ENCODE measurements at places on chromosomes 7 and 10. TPM values are rescaled to one million over a fixed set of nuclear protein-coding genes. Genes with fewer than 3 reads are reported as not detected.
A peak's percentile ranks its signal among the peaks of the same experiment; 100 is the strongest.

DNA sequence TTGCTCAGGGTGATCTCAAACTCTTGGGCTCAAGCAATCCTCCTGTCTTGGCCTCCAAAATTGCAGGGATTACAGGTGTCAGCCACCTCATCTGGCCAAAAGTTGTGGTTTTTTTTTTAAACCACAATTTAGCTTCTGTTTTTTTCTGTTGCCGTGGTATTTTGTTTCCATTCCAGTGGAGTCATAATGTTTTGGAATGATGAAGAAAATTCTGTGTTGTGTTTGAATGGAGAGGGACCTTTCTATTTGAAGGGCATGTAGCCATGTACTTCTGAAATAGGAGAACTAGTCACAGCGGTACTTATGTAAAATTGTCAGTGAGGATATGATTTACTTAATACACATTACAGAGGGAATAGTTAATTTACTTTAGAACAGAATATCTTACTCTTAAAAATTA is 201.3 kb downstream of the ARL4A start:
- no peak for DNase-seq

- no peak for DNase-seq
Measured at GRCh38 chr7:127819975-127820731, 168.2 kb downstream of the SND1 start.

GRCh38 chr10:36263871-36264270 is 621.8 kb upstream of the FZD8 start:
- no peak for DNase-seq

Gene CHRM2
- not detected for total RNA-seq

- DNase-seq = no peak
Measured at GRCh38 chr10:58897236-58897635, 279.2 kb upstream of the PHYHIPL start.

Gene COL26A1
- total RNA-seq = not detected

- DNase-seq = no peak
Measured at GRCh38 chr7:103124429-103124979, 24.4 kb downstream of the NAPEPLD start.

GRCh38 chr10:121655254-121656144 is 57.3 kb upstream of the FGFR2 start:
- no peak for DNase-seq

- no peak for DNase-seq
Measured at GRCh38 chr7:132871419-132871818, 210.5 kb downstream of the CHCHD3 start.

DNA sequence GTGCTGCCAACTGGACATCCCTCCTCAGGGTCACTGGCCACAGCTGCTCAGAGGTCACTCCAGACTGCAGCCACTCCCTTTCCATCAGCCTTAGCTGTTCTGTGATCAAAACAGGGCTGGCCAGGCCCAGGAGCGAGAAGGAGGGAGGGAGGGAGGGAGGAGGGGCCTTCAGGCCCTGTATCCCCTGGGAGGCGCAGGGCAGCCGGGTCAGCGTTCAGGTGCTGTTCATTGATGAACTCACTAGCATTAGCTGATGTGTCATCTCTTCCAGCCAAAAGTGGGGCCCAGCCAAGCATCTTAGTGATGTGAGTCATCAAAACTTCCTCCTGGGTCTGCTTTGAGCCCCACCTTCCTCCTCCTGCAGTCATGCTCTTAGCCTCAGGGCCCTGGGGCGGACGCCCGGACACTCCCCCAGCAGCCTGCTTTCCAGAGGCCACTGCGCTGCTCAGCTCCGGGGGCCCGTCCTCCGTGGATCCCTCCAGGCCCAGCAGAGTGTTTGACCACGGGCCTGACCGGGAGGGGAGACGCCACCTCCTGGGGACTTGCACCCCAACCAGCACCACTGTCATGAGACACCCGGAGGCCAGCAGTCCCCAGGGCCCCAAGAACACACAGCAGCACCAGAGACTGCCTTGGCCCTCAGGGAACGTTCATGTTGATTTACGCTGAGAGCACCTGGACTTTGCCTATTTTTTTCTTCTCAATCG is 149.2 kb downstream of the PRKAG2 start:
- peak; percentile 68 for DNase-seq

DNA sequence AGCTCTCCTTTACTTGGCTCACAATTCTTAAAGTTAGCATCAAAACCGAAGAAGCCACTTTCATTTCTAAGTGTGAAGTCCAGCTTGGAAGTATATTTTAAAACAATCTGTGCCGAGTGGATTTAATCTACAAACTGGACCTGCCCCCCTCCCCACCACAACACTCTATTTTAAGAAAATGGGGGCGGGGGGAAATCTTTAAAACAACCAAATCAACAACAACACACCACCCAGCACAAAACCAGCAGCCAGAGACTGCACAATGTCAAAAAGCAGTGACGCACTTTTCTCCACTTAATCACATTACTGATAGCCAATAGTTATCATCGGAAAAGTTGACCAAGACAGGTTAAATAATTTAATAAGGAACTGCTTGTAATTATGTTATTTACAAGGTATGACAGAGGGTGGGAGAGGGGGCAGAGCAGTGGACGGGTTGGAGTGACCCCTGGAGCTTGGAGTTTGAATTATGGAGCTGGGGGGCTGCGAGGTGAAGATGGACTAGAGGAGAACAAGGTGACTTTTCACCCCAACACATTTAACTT is 2.8 kb downstream of the EBF3 start:
- no peak for DNase-seq

GRCh38 chr7:28621369-28621841 is 209.1 kb downstream of the CREB5 start:
- DNase-seq = no peak

GRCh38 chr10:21144047-21144446 is 246.9 kb upstream of the NEBL start:
- no peak for DNase-seq

Gene WIPF3
- total RNA-seq = 2.4 TPM

- DNase-seq = no peak
Measured at GRCh38 chr7:66297579-66297978, 92.4 kb downstream of the TPST1 start.

Gene IRF5
- 25.0 TPM for total RNA-seq

Gene UCMA
- not detected for total RNA-seq

GRCh38 chr7:9822458-9823290 is 1151.0 kb upstream of the PHF14 start:
- DNase-seq = no peak

Gene VAX1
- not detected for total RNA-seq

Gene LRRN3
- total RNA-seq = 3.0 TPM

GRCh38 chr7:68892236-68892635 is 706.0 kb upstream of the AUTS2 start:
- DNase-seq = no peak

DNA sequence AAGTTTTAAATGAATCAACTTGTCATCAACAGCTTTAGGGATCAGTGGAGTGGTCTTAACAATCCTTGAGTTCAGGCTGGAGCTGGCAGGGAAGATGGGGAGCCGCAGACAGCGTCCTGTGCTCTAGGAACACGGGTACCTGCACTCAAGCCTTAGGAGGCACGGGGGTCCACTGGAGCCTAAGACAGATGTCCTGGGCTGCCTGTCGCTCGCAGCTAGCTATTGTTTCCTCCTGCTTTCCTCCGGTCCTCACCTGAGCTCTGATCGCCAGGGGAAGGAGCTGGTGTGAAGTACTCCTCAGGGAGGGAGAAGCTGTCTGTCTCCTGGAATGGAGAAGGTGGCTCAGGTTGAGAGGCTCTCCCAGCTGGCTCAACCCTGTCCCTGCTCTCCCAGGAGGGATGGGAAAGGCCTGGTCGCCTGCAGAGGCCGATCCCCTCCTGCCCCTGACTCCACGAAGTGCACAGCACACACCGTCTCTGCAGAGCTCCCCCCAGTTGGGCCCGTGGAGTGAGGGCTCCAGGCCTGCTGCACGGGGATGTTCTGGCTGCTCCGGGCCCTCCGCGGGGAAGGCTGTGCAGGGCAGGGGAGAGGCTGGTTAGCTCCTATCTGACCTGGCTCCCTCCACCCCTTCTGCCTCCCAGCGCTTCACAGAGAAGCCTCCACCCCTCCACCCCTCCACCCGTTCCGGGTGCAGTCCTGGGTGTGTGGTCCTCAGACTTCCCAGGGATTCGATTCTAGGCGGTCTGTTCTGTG is 14.5 kb upstream of the PYROXD2 start:
- no peak for DNase-seq

- DNase-seq = no peak
Measured at GRCh38 chr10:79063661-79064492, 4.9 kb upstream of the ZMIZ1 start.

- DNase-seq = no peak
Measured at GRCh38 chr10:52864201-52865106, 91.9 kb upstream of the MBL2 start.

GRCh38 chr7:39979406-39980073 is 29.5 kb downstream of the CDK13 start:
- DNase-seq = no peak

- DNase-seq = no peak
Measured at GRCh38 chr10:31153692-31154091, 122.0 kb upstream of the ZNF438 start.

Gene PLEKHS1
- total RNA-seq = 0.14 TPM

- DNase-seq = no peak
Measured at GRCh38 chr10:3784510-3785250, at the start of gene KLF6. Gene KLF6 (minus strand): TSS chr10:3785209. CDS start chr10:3785014, 195 bp downstream.

DNA sequence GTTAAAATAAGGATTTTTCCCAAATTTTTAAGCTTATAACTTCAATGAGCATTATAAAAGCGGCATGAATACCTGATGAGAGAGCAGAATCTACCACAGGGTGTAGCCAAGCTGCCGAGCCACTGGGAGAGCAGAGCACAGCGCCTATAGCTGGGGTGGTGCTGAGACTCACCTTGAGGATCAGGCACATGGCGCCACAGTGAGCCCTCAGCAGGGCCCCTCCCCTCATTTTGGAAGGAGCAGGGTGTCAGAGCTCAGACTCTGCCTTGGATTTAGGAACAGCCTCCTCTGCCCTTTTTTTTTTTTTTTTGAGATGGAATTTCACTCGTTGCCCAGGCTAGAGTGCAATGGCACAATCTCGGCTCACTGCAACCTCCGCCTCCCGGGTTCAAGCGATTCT is 118.6 kb downstream of the SRPK2 start:
- no peak for DNase-seq

- DNase-seq = no peak
Measured at GRCh38 chr10:92844746-92845145, 3.6 kb upstream of the EXOC6 start.

DNA sequence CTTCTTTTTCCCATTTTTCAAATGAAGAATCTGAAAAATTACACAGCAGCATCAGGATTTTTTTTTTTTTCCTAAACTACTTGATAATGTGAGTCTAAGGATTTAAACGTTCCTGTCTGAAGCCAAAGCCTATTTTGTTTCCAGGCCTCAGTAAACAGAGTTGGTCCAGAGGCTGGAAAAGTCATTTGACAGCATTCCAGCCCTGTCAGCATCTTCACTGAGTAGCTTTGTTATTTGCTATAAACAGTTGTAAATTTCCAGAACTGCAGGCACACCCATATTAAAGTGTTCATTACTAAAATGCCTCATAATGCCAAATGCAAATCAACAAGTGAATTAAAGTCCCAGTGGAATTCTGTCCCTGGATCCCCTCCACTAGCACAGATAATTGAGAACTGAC is 35.5 kb upstream of the KMT2E start:
- no peak for DNase-seq

Gene NME8
- not detected for total RNA-seq

GRCh38 chr7:40986351-40986873 is 716.5 kb downstream of the INHBA start:
- DNase-seq = no peak

GRCh38 chr7:35658606-35659201 is 36.2 kb downstream of the HERPUD2 start:
- DNase-seq = no peak
